ENCODE measurements at places on chromosomes 5 and 9.

DNA sequence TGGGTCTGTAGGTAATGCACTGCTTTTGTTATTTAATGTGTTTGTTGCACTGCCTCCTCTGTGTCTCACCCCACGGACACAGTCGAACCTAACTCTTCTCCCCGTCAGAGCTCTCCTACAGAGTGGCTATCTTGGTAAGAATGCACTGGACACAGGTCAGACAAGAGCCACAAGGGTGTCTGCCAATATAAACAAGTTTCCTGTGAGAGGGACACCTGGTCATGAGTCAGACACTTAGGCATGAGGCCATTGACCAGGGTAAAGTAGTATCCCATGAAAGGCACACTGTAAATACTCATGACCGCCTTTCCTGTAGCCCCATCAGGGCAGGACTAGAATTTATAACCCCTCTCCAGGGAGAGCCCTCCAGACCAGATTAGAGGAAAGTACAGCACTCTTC, 115.5 kb downstream of the SLC12A2 start:
- H3K27ac ChIP-seq = no peak overlapping the region
- H3K36me3 ChIP-seq = peaks cover 22% of the 10 kb centered on the region
- no peak for DNase-seq

DNA sequence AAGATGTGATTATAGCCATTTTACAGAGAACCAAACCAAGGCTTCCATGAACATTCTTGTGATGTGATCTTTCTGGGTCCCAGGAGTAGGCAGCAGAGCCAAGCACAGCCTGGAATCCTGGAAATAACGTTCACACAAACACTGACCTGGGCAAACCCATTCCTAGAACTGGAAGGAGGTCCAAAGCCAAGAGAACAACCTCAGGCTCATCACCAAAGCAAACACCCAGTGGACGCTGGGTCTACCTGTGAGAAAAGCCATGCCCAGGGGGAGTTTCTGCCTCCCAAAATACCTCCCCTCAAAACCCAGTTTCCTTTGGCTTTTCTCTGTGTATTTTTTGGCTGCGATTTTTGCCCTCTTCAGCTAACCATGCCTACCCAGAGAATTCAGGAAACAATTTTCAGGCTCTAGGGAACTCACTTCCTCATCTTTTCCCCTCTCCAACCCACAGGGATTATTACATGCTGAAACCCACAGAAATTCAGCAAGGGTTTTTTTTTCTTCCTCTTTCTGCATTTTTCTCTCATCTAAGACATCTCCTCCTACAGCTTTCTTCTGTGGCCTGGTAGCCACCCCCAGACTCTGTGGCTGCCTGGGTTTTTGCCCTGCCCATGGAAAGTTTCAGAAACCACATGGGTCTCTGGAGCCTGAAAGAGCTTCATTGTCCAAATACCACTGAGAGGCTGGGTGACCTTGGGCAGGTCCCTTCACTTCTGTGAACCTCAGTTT, 75.0 kb downstream of the TNC start:
- peaks cover 8% of the 10 kb centered on the region for H3K4me1 ChIP-seq
- peak overlapping the region; percentile 3 for H3K27ac ChIP-seq
- peak overlapping the region; percentile 0 for H3K4me3 ChIP-seq
- peaks cover 56% of the 10 kb centered on the region for H3K27me3 ChIP-seq
- H3K36me3 ChIP-seq = no peaks in the 10 kb centered on the region

DNA sequence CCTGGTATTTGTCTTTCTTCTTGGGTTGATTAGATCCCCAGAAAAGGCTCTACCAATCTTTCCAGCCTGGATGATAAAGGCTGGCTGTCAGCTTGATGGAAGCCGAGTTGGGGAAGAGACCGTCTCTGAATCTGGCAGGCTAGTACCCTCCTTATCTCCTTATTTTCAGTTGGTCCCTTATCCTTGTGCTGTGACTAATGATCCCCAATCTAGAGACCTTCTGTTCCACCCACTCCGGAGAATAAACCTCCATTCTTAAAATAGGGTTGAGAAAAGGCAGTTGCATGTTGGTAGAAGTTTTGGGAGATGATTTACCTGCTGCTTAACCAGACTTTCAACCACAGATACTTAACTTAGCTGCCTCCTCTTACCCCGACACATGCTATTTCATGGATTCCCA, 52.3 kb downstream of the PRKACG start:
- peaks cover 44% of the 10 kb centered on the region for H3K36me3 ChIP-seq
- no peak overlapping the region for H3K4me3 ChIP-seq
- H3K4me1 ChIP-seq = peaks cover 6% of the 10 kb centered on the region
- no peaks in the 10 kb centered on the region for H3K27me3 ChIP-seq

DNA sequence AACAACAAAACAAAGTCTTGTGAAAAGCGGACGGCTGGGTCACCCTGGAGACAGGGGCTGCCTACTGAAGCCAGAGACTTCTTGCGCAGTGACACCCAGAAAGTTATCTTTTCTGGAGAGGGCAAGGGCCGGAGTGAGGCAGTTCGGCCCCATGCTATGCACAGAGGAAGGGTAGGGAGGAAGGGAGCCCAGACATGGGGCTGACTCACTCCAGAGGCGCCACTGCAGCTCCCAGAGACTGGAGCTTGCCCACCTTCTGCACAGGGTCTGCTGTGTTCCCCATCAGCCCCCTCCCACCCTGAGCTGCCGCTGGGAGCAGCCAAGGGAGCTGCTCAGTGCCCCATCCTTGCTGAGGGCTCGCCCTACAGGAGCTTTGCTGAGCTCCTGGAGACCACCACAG, 13.3 kb downstream of the SLC6A3 start:
- H3K27me3 ChIP-seq = peaks cover 11% of the 10 kb centered on the region
- no peak for DNase-seq
- H3K27ac ChIP-seq = no peak overlapping the region
- H3K36me3 ChIP-seq = peaks cover 7% of the 10 kb centered on the region

GRCh38 chr9:2386566-2386965, 235.0 kb upstream of the VLDLR start:
- H3K4me1 ChIP-seq = no peaks in the 10 kb centered on the region
- H3K4me3 ChIP-seq = no peak overlapping the region
- H3K27me3 ChIP-seq = peaks cover 12% of the 10 kb centered on the region
- no peak for DNase-seq

- H3K4me1 ChIP-seq = peaks cover 27% of the 10 kb centered on the region
- no peak overlapping the region for H3K27ac ChIP-seq
- H3K4me3 ChIP-seq = no peak overlapping the region
- no peaks in the 10 kb centered on the region for H3K36me3 ChIP-seq
- DNase-seq = peak; percentile 9
Observed at GRCh38 chr9:129458155-129458661, 162.7 kb downstream of the C9orf50 start.

DNA sequence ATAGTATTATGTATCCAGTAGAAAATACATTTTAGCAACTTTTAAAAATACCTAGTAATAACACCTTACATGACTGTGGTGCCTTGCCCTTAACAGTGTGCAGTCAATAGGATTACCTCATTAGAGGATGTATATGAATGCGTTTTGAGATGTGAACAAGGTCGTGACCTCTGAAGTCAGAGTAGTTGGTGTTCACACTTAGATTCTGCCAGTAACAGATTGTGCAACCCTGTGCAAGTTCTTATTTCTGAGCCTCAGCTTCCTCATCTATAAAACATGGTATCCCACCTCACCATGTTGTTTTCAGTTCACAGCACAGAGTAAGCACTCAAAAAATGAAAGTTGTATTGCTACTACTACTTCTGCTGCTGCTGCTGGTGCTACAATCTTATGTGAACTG, 347.3 kb downstream of the KDM4C start:
- H3K27ac ChIP-seq = no peak overlapping the region
- no peak for DNase-seq
- no peaks in the 10 kb centered on the region for H3K4me1 ChIP-seq
- H3K4me3 ChIP-seq = no peak overlapping the region

DNA sequence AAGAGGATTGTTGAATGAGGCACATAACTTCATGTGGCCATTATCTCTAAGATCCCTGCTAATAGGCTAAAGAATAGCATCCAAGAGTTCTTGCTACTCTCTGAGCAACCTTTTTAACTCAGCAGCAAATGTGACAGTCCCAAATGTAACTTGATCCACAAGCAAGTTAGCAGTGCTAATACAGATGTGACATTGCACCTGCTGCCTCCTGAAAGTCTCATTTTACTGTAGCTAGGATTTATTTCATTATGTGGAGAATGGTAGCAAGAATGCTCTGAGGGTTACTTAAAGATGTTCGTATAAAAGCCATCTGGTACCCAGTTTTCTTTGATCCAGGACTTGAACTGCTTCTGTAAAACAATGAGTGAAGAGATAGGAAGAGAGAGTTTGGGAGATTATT, 45.8 kb downstream of the CDH10 start:
- H3K27ac ChIP-seq = no peak overlapping the region
- H3K4me1 ChIP-seq = no peaks in the 10 kb centered on the region
- no peak overlapping the region for H3K4me3 ChIP-seq
- H3K36me3 ChIP-seq = no peaks in the 10 kb centered on the region
- no peaks in the 10 kb centered on the region for H3K27me3 ChIP-seq
- no peak for DNase-seq

DNA sequence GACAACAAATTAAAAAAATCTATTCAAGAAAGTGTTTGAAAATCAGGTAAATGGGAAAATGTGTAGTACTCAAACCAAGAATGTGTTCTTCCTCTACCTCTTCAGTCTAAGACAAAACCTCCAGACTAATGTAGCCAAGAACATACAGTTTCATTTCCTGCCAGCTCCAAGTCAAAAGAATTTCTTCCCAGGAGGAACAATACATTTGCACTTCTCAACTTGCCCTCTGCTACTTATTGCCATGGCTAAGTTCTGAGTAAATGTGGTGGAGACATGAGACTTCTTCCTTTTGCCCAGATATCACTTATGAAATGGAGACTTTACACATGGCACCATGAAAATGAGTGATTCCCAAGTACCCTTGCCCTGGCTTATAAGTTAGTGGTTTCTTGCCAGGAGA, 2112.2 kb upstream of the C9orf72 start:
- no peak overlapping the region for H3K27ac ChIP-seq
- H3K4me1 ChIP-seq = no peaks in the 10 kb centered on the region
- DNase-seq = no peak
- no peaks in the 10 kb centered on the region for H3K36me3 ChIP-seq
- no peak overlapping the region for H3K4me3 ChIP-seq
- H3K27me3 ChIP-seq = no peaks in the 10 kb centered on the region

GRCh38 chr5:61534481-61535267, 202.6 kb downstream of the ZSWIM6 start:
- H3K4me3 ChIP-seq = no peak overlapping the region
- H3K4me1 ChIP-seq = peaks cover 17% of the 10 kb centered on the region
- H3K27me3 ChIP-seq = no peaks in the 10 kb centered on the region
- H3K27ac ChIP-seq = peak overlapping the region; percentile 10

GRCh38 chr5:174617910-174618309, 106.5 kb upstream of the MSX2 start:
- DNase-seq = no peak
- H3K4me3 ChIP-seq = no peak overlapping the region
- H3K4me1 ChIP-seq = no peaks in the 10 kb centered on the region
- H3K27me3 ChIP-seq = peaks cover 6% of the 10 kb centered on the region
- H3K27ac ChIP-seq = no peak overlapping the region
- no peaks in the 10 kb centered on the region for H3K36me3 ChIP-seq

DNA sequence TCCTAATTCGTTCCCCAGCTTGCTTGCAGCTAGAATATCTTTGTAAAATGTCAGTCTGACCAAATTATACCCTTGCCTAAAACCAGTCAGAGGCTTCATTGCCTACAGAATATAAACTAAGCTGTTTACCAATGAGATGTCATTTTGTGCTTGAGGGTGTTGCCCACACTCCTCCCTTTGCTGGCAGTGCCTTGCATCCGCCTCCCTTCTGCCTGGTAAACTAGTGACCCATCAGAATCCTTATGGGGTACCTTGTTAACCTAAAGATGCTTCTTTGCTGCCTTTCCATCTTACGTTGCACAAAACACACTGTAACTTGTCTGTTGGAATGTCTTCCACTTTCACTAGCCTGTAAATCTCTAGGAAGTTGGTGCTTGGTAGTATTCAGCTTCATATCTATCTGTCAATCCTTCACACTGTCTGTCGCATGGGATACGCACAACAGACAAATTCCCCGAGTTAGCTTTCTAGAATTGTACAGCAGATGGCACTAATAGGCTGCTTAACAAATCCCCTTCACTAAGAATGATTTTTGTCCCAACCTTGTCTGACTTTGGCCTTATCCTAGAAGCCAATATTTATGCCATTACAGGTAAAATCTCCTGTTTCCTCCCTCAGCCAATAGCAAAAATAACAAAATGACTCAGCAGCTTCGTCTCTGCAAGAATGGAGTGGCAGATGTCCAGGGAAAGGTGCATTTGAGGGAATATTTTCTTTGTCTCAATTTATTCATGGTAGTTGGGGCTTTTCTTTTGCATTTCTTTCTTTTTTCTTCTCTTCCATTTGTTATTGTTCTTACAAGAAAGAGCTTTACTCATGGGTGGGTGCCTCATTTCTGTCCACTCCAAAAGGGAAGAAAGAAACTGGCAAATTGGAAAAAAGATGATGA, 3.0 kb downstream of the NUDT2 start:
- no peaks in the 10 kb centered on the region for H3K27me3 ChIP-seq
- H3K36me3 ChIP-seq = peaks cover 8% of the 10 kb centered on the region
- DNase-seq = no peak
- no peak overlapping the region for H3K4me3 ChIP-seq
- H3K27ac ChIP-seq = peak overlapping the region; percentile 15
- peaks cover 16% of the 10 kb centered on the region for H3K4me1 ChIP-seq

GRCh38 chr9:127402401-127403090, 5.6 kb downstream of the SLC2A8 start:
- H3K27ac ChIP-seq = no peak overlapping the region
- H3K4me1 ChIP-seq = peaks cover 11% of the 10 kb centered on the region
- H3K4me3 ChIP-seq = no peak overlapping the region
- no peak for DNase-seq

DNA sequence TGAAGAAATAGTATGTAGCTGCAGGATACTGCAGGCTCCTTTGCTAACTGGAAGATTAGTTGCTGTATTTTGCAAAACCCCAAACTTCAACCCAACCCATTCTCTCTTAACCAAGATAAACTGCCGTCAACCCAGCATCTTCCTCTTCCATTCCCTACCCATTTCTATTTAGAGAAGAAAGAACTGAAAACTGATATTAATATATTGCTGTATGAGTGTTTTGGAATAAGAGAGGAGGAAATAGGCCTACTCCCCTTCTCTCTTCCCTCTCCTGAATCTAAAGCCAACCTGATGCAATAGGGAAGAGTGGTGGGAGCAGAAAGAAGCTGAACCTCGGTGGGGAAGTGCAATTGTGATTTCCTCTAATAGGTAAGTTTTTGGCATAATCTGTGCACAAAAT, 83.7 kb downstream of the TMEM215 start:
- H3K4me3 ChIP-seq = no peak overlapping the region
- H3K4me1 ChIP-seq = no peaks in the 10 kb centered on the region
- no peak for DNase-seq
- no peaks in the 10 kb centered on the region for H3K36me3 ChIP-seq

DNA sequence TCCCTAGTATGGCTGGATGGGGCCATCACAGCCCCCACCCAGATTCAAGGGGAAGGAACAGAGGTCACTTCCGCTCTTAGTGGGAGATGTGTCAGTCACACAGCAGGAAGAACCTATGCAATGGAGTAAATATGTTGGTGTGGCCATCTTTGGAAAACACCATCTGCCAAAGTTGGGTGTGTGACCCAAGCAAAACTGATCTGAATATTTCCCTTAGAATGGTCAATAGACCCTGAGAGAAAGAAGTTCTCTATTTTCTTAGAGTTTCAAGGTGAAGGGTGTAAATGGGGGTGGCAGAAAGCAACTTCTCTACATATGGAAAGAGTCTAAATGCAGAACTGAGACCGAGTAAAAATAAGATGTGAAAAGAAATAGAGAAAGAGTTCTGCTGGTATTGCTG, 212.7 kb downstream of the ESM1 start:
- DNase-seq = peak; percentile 68
- peak overlapping the region; percentile 37 for H3K4me3 ChIP-seq
- no peaks in the 10 kb centered on the region for H3K36me3 ChIP-seq
- H3K4me1 ChIP-seq = peaks cover 69% of the 10 kb centered on the region
- H3K27ac ChIP-seq = peak overlapping the region; percentile 96
- no peaks in the 10 kb centered on the region for H3K27me3 ChIP-seq

Measured in stimulated activated naive B cell treated with anti-CD40 and anti-IgM and Interleukin-4, amounts not matched to agents 10 μg/mL and 1 μg/mL and 100 μg/mL, for 72 hours (primary cell).